ENCODE measurements at places on chromosomes 2 and 18. TPM values are rescaled to one million over a fixed set of nuclear protein-coding genes. Genes with fewer than 3 reads are reported as not detected.

DNA sequence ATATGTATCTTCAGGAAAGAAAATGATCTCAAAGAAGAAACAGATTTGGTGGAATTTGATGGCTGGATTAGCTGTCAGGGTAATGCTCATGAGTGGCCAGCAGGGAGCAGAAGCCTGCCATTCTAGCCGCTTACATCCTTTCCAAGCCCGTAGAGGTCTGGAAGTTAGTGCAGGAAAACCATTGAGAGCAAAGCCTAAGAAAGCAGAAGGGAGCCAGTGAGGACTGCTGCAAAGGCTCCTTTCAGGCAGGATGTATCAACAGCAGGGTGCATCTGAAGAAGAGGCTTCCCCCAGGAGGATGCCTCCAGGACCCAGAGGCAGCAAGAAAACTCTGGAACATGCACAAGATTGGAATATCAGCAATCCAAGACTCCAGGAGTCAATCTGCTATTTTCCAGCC, 22.9 kb upstream of the LBH start:
- DNase-seq = peak; percentile 56

RALBP1 gene
- total RNA-seq = 69.7 TPM

DNA sequence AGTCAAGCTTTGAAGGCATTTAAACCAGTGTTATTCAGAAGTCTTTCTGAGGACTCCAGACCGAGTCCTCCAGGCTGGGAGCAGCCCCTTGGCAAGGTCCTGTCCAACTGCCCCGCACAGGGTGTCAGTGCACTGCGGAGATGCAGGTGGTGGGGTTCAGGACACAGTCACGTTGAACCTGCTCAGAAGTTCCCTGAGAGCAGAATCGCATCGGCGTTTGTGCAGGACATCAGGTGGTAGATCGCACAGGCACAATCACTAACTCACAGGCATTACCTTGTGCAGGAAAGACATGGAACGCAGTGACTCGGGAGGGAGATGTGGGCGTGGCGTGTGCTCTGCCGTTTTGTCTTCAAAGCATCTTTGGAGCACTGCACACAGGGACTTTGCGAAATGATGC, 10.4 kb downstream of the COPS9 start:
- no peak for DNase-seq

GRCh38 chr2:234550511-234551107, 53.7 kb upstream of the ARL4C start:
- peak; percentile 63 for DNase-seq

- no peak for DNase-seq
Observed at GRCh38 chr2:121435790-121436189, 94.9 kb upstream of the RNU4ATAC start.

- no peak for DNase-seq
Observed at GRCh38 chr2:4938206-4938605, 754.0 kb upstream of the SOX11 start.

GRCh38 chr2:161956738-161957137, 117.3 kb downstream of the DPP4 start:
- no peak for DNase-seq

SNED1 gene
- total RNA-seq = 0.86 TPM

DNA sequence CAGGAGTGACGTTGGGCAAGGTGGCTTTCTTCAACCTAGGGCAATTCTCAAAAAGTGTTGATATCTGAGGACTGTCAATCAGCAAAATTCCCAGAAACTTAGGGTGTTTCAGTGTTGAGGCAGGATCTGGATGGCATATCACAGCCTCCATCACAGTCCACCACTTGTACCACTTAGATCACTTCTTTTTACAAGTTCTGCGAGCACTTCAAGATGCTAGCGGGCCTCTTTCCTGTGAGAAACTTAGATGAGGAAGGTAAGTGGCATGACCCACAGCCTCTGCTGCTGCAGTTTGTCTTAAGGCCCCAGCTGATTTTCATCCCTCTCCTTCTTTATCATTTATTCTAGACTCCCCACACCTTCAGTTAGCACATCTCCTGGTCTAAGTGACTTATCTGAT, 295.4 kb upstream of the ZNF521 start:
- DNase-seq = no peak

REG3A gene
- not detected for total RNA-seq

MAPK4 gene
- total RNA-seq = not detected

- no peak for DNase-seq
Observed at GRCh38 chr2:216553093-216553478, 54.4 kb downstream of the RPL37A start.

DNA sequence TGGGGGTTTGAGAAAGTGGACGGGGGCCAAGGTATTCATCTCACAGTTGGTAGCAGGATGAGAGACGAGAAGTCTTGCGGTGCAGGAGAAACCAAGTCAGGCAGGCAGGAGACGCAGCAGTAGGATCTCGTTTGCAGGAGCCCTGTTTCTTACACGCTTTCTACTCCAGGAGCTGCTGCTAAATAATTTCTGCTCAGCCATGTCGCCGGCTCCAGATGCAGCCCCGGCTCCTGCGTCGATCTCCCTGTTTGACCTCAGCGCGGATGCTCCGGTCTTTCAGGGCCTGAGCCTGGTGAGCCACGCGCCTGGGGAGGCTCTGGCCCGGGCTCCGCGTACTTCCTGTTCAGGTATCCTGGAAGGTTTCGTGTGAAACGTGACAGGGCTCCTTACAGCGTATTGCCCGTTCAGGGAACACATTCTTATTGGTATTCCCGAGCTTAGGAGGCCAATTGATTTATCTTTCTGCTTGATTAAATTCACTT, 494 bp downstream of the ANKZF1 start:
- peak; percentile 52 for DNase-seq

RESP18 gene
- total RNA-seq = not detected

- DNase-seq = no peak
Observed at GRCh38 chr2:66803726-66804125, 368.8 kb downstream of the MEIS1 start.

DAW1 gene
- 2.4 TPM for total RNA-seq

GRCh38 chr2:195647302-195647701, 9.7 kb upstream of the SLC39A10 start:
- DNase-seq = no peak

GRCh38 chr2:236739663-236740062, 170.0 kb downstream of the ACKR3 start:
- DNase-seq = no peak

DNA sequence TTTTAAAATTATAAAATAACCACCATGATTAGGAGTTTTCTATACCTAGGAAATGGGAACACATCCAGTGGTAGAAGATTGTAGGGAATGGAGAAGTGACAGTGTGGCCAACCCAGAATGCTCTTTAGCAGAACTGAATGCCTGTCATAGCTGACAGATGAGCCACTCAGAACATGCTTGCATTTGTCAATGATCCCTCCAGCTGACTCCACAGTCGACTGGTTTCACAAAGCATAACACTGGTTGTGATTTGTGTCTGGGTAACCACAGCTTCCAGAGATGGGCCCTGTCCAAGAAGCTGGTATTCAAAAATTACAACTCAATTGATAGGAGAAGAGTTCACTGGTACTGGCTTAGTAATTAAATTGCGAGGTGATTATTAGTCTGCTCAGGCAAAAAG, 9.0 kb upstream of the CTIF start:
- no peak for DNase-seq

LHCGR gene
- not detected for total RNA-seq

- peak; percentile 32 for DNase-seq
Observed at GRCh38 chr18:24530630-24531111, 70.2 kb downstream of the HRH4 start.

SMIM21 gene
- not detected for total RNA-seq

Data from Calu3 (cell line).